Stimulated activated CD8-positive, alpha-beta memory T cell treated with anti-CD3 and anti-CD28 coated beads, Interleukin-15, amount 100 ng/mL, for 4 hours (primary cell): ENCODE measurements at places on chromosomes 2 and 18.

DNA sequence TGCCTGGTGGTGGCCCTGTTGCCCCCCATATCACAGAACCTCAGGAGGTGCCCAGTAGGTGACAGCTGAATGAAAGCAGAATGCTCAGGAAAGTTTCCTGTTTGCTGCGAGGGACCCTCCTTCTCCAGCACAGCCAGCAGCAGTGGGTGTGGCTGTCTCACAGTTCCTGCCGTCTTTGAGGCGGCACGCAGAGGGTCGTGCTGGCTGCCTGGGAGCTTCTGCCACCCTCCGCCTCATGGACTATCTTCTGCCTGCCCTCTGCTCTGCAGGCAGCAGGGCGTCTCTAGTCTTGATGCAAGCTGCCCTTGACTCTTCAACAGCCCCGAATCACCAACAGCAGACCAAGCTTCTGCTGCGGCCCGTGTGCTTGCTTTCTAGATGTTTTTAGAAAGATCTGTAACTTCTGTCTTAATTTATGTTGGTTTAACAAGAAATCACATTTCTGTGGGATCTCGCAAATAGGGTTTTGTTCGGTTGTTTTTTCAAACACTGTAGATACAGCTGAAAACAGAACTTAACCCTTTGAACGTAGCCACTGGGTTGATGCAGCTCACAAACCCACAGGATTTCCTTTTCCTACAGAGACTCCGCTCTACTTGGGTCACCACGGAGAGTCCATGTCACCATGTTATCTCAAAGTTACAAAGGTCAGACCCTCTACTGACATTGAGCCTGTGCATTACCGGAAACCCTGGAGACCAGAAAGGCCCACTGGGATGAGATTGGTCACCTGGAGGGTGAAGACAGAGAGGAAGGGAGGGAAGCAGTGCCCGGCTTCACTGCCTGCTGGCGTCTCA is 144.9 kb downstream of the ACOXL start:
- no peak for DNase-seq

DNA sequence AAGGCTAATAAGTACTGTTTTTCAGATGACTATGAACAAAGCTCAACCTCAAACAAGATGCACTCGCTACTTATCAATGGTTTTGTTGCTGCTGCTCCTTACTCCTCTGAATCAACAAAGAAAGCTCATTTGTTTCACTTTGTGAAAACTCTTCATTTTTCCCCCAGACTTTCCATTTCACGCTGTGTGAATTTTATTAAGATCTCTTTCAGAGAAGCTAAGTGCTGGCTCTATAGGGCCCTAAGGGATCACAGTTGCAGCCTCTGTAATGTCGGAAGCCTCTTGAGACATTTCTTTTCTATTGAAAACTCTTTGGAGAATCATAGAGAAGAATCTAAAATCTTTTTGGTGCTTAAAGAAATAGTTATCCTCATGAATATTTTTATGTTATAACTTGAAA is 209.8 kb downstream of the CD226 start:
- no peak for DNase-seq

DNA sequence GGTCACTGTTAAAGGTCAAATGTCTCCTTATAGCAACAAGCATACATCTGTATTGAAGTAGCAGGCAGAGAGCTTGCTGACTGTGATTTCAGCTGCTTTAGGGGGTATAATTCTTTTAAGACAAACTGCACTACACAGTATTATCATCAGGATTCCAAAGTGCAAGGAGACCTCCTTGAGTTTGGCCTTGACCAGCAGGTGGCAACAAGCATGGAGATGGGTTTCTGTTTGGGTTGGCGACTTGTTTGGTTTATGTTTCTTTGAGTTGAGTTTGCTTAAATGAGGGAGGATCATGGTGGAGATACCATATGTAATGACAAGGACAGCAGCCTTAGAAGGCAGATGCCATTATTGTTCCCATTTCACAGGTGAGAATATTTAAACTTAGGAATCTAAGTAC is 681.0 kb upstream of the ID2 start:
- no peak for DNase-seq

DNA sequence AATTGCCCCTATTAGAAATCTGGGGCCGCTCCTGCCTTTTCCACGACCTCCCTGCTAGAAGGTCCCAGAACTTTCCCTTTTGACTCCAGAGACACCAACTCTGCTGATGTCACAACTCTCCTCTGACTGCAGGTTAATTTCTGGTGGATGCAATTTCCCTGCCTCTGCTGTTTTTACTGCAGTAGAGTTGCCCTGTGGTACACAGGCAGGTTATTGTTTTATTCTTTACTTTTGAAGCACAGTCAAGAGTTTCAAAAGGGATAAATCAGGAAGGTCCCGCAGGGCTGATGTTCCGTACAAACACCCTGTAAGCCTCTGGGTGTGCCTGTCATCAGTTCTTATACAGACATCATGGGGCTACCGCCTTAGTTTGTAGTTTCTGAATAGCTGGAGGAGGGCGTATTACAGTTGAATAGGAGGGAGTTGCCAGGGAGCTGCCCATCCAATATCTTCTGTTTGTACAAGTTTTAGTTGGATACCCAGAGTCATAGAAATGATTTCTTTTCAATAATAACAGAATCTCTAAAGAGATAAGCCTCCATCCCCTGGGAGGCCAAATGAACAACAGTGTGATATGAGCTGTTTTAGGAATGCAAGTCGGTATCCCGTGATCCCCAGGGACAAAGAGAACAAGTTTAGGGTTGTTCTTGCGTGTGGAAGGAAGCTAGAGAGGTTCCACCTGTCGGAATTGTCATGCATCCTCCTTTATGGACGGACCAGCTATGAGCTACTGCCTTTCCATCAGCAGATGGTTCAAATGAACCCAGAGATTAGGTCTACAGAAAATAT is 108.4 kb upstream of the COPS8 start:
- no peak for DNase-seq

DNA sequence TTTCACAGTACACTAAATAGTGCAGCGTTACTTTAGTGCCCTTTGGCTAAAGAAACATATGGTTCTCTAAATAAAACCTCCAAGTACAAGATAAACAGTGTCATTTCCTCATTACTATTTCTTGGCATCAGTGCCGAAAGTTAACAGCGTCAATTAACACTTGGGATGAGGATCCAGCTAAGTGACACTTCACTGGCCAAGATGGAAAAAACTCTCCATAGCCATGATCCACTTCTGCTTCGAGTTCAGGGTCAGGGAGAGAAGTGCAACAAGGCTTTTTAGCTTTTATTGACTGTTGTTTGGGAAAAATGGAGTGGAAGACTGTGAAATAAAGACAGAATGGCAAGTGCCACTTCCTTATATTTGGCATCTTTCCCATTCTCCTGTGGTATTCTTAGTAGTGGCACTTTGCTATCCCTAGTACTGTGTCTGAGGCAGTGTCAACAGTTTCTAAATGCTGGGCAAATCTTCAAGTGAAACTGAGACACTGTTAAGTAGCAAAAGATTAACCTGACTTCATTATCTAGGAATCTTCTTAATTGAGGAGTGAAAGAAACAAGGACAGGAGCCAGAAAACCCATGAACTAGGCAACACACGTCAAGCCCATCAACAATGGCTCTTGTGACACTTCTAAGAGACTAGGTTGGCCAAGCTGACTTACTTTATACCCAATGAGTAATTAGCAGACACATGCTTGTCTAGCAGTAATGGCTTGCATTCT is 222.5 kb upstream of the SESTD1 start:
- no peak for DNase-seq

DNA sequence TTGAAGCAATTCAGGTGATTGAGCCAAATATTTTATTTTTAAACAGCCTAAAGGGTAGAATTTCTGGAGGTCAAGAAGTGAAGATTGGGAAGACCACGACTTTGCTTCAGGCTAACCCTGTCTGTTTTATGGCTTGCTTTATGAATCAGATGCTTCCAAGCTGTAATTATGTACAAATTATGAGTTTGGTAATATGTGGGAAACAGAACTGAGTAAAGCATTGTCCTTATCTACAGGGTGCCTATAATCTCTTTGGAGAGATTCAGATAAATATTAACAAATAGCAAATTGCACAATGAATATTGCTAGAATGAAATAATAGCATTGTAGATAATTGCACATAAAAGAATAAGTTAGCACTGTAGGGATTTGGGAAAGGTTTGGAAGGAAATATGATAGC is 539.4 kb upstream of the CDH2 start:
- no peak for DNase-seq

- no peak for DNase-seq
Observed at GRCh38 chr2:186980787-186981550, 132.0 kb upstream of the ZSWIM2 start.

DNA sequence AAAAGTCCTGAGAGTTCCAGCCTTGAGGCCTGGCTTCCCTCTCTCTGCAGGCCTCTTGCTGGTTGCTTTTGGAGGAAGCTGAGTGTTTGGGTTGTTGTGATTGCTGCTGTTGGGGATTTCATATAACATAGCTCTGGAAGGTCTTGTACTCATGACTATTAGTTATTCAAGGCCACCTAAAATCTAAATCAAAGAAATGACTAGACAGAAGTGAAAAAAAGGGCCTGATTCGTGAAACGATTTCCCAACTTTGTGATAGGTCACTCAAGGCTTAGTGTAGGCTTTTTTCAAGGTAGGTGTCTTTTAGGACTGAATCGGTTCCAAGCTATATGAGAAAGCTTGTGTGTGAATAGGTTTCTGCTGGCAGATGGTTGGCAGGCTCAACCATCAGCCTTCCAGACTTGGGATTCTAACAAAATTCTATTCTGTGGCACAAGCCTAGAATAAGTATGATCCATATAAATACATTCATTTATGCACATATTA is 164.4 kb downstream of the FMNL2 start:
- no peak for DNase-seq

DNA sequence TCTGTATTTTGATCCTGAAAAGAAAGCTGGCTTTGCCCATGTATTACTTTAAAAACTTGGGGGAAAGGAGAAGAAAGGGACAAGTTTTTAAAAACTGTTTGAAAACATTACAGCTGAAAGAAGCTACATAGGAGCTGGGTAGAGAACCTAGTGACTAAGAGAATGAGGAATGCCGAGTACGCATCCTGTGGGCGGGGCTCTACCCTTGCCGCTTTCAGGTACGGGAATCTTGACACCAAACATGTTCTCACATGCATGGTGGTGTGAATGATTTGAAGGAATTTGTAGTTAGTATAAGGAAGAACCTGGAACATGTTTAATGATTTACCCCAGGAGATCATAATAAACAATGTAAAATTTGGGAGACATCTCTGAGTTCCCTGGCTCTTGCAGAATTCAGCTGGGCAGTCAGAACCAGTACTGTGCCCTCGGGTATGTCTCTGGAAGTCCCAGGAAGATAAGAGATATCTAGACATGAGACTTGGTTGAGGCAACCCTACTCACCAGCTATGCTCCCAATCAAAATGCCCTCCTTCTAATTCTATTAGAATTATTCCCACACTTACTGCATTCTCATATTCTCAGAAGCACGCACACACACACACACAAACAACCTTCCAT is 16.5 kb upstream of the TGFA start:
- no peak for DNase-seq

DNA sequence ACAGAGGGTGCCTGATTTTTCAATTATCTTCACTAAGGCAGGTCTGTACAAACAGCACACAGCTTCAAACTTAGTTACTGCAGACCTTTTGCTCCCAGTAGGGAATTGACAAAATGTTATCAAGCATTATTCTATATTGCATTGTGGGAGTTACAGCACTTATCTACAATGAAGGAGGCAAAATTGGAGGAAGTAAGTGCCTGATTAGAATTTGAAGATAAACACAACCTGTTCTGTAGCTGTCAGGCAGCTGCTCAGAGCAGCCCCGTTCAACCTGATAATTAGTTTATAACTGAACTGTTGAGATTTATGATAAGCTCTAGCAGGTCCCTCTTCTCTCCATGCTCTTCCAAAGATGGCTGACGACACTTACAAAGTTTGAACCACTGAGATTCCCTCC is 364.4 kb upstream of the CYRIA start:
- DNase-seq: no peak

- DNase-seq: no peak
Observed at GRCh38 chr2:174694920-174695319, 69.4 kb downstream of the CHRNA1 start.

DNA sequence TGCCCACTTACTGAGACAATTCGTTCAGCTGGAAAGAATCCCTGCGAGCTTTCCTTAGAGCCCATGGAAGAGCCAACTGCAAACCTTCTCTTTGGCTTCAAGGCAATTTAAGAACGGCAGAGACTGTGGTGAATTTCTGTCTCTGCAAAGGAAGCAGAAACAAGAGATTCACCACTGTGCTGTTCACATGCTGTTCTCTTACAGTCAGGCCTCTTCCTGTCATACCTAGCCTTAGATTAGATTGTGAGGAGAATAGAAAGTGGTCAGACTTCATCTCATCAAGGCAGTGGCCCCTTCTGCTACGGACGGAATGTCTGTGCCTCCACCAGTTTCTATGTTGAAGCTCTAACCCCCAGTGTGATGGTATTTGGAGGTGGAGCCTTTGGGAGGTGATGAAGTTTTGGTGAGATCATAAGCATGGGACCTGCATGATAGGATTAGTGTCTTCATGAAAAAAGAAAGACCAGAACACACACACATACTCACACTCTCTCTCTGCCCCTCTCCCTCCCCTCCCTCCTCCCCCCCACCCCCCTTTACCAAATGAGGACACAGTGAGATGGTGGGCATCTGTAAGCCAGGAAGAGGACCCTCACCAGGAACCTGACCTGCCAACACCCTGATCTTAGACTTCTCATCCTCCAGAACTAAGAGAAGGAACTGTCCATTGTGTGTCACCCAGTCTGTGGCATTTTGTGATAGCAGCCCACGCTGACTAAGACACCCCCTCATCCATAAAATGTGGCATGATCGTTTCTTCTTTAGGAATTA is 45.6 kb upstream of the NRP2 start:
- DNase-seq: no peak

GRCh38 chr2:100320547-100321178 is 1.6 kb downstream of the LONRF2 start:
- DNase-seq: no peak

- DNase-seq: no peak
Observed at GRCh38 chr2:44246840-44247369, 28.4 kb upstream of the SLC3A1 start.

DNA sequence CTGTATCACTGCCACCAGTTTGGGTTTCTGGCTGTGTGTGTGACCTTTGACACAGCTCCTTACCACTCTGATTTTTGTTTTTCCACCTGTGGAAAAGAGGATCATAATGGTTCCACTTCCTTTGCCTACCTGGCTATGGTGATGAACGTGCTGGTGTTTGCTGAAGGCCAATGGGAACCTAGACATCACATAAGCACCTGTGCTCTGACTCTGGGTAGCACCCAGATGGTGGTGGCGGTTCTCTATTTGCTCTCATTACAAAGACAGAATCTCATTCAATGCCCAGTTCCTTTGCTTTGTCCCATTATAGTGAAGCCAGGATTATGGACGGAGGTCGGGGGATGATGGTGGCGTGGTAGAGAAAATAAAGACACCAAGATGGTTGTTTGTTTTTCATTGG is 121.2 kb upstream of the GATA6 start:
- no peak for DNase-seq

DNA sequence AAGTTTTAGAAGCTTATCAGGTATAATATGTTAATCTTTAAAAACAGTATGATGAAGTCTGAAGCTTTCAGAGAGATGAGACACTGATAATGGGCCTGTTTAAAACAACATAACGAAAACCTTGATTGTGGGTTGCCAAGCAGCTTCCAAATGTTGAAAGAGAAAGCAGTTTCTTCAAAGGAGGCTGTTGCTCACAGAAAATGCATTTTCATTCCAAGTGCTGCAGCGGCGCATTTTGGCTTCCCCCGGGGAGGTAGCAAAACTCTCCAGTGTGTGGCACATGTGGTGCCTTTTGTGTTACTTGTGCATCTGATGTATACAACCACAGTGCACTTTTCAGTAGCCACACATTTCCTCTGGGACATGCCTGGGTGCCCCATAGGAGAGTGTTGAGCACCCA is 66.1 kb downstream of the TMEFF2 start:
- no peak for DNase-seq

- no peak for DNase-seq
Observed at GRCh38 chr2:176652300-176653182, 383.3 kb downstream of the MTX2 start.
